ENCODE measurements at places on chromosomes 6 and 20.

- no peak for DNase-seq
Measured at GRCh38 chr6:42407379-42407778, 44.3 kb downstream of the TRERF1 start.

- no peak for DNase-seq
Measured at GRCh38 chr6:55088902-55089301, 85.4 kb upstream of the HCRTR2 start.

DNA sequence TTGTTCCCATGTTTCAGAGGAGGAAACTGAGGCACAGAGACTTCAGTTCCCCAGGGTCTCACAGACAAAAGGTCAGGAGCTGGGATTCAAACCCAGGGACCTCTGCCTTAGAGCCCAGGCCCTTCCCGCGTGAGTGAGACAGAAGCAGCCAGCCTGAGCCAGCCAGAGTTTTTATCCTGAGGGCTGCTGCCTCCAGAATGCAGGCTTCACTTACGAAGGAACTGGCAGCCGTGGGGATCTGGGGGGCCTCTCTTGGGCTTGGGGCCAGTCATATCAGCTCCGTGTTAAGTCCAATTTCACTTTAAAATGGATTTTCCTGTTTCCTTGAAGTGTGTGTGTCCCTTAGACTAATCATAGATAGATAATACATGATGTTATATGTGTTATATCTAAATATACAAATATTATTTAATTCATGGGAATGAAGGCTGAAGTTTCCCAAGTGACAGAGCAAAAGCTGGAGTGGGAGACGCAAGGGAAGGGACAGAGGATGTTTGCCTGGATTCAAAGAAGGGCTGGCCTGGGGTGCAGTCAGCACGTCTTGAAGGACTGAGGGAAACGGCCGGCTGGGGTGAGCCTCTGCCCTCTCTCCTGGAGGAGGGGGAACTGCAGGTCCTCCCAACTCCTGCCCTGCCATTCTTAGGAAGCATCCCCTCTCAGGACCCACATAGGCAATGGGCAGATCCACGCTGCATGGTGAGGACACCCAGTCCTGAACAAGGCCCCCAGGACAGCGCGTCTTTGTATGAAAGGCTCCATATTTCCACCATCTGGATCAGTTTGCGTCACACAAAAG is 320.1 kb downstream of the CDH4 start:
- no peak for DNase-seq

GRCh38 chr20:58463256-58463655 is 51.9 kb downstream of the APCDD1L start:
- no peak for DNase-seq

DNA sequence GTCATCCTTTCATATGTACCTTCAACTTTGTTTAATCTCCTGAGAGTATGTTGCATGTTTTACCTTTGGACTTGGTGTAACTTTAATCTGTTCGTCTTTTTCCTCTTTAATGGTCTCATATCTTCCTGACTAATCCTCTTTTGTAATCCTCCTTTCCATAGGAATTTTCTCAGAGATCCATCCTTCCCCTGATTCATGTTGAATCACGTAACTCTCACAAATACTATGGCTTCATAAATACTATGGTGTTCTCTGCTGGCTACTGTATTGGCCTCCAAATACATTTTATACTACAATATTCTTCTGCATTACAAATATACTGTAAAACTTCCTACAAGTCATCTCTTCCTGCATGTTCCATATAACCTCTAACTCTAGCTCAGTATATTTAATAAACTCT is 317.7 kb upstream of the ADGRB3 start:
- no peak for DNase-seq

DNA sequence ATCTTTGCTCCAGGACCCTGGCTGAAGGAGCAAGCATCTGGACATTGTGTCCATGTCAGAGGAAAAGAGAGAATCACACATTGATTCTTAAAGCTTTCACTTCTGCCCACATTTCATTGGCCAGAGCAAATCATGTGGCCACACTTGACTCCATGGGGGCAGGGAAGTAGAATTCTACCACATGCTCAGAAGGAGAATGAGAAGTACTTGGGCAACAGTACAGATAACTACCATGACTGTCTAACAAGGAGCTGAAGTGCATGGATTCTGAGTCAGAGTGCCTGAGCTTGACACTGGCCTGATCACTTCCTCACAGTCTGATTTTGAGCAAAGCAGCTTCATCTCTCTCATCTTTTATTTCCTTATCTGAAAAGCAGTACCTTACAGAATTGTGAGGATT is 38.6 kb downstream of the GHRH start:
- no peak for DNase-seq

DNA sequence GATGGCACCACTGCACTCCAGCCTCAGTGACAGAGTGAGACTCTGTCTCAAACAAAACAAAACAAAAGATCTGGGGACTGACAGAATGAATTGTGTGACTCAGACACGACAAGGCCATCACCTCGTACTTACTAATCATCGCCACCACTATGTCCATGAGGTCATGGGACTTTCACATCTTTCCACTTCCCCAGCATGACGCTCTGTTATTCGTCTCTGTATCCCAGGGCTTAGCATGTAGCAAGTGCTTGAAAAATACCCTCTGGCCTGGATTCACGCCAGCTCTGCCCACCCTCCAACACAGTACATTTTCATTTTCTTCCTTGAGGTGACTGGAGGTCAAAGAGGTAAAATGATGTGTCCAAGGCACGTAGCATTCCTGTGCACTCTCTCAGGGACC is 27.8 kb downstream of the FGD2 start:
- DNase-seq, result no peak

- no peak for DNase-seq
Measured at GRCh38 chr20:58719971-58720371, 27.4 kb downstream of the NPEPL1 start.

DNA sequence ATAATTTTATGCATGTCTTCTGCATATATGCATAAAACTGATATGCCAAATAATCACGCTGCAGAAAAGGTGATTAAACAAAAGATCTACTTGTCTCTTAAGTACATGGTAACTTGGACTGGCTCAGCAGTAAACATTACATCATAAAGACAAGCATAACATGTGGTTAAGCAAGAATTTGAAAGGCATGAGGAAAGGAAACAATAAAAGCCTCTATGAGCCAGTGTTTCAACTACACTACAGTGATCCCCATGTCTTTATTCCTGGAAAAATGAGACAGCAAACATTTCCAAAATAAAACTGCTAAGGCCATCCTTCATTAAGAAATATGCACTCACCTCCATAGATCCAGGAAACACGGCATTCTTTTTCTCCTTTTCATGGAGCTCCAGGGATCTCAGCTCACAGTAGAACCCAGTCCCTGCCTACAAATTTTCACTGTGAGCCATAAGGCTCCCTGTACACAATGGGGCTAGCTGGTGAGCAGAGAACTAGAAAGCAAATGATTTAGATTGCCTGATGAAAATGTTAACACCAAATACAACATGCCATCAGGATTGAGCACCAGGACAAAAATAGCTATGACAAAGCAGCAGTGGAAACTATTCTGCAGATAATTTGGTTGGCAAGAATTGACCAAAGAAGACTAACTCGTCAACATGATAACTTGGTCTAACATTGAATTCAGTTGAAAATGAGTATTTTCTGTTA is 156.1 kb downstream of the COL21A1 start:
- peak; percentile 77 for DNase-seq

DNA sequence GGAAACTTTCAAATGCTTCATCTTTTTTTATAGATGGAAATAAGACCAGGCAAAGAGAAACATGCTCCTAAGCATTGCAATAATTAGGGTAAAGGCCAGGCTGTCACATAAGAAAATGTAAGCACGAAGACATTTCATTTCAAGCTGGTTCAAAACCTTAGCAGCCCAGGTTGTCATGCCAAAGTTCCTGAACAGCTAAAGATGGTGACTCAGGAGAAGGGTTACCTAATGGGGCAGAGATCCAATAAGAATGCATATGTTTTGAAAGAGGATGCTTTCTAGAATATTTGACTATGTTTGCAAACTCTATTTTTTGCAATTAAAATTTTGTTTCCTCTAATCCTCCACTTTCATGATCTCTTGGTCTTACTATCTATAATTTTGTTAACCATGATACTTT is 65.6 kb upstream of the PHACTR2 start:
- DNase-seq, result no peak

GRCh38 chr6:30876039-30876730 is 8.1 kb upstream of the DDR1 start:
- no peak for DNase-seq

DNA sequence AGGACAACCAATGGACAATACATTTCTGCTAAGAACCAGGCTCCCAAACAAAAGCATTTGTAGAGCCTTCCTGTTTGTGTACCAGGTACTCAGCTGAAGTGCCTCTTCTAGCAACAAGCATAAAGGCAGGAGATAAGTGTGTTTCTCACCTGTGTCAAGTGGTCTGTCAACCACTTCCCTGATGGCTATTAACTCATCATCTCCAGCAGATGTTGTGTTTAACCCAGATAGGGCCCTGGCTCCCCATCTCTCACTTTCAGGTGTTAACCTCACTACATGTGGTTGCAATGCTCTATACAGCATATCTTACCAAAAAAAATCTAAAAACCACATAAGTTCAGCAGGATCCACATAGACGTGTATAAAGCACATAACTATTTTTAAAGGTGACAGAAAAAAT is 9.6 kb upstream of the IL17A start:
- no peak for DNase-seq

DNA sequence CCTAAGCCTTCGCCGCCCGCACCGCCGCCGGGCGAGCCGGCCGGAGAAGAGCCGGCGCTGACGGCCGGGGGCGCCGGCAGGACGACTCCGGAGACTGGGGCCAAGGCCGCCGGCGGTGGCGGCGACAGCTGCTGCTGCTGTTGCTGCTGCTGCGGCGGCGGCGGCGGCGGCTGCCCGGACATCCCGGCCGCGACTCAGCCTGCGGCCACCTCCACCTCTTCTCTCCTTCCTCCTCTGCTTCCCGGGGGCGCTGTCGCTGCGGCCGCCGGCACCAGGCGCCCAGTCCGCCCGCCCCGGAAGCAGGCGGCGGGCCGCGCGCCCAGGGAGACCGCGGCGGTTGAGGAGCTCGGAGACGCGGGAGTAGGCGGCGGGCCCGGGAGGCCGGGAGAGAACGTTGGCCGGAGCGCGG is 307 bp downstream of the RANBP9 start:
- DNase-seq, result no peak

GRCh38 chr6:159421586-159421985 is 252.4 kb downstream of the FNDC1 start:
- DNase-seq, result no peak

- no peak for DNase-seq
Measured at GRCh38 chr6:108051481-108051880, 23.1 kb downstream of the OSTM1 start.

- DNase-seq, result no peak
Measured at GRCh38 chr6:41700463-41701347, 34.7 kb downstream of the TFEB start.

- DNase-seq, result no peak
Measured at GRCh38 chr6:47599512-47599911, 98.9 kb upstream of the ADGRF4 start.

DNA sequence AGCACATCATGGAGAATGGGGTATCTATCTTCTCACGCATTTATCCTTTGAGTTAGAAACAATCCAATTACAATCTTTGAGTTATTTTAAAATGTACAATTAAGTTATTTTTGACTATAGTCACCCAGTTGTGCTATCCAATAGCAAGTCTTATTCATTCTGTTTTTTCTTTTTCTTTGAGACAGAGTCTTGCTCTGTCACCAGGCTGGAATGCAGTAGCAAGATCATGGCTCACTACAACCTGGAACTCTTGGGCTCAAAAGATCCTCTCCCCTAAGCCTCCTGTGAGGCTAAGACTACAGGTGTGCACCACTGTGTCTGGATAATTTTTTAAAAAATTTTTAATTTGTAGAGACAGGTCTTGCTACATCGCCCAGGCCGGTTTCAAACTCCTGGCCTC is 201.5 kb upstream of the ZNF217 start:
- no peak for DNase-seq

GRCh38 chr6:13280254-13280653 is 48.1 kb downstream of the TBC1D7 start:
- DNase-seq, result no peak

GRCh38 chr6:105954148-105954547 is 132.0 kb upstream of the PRDM1 start:
- no peak for DNase-seq

- no peak for DNase-seq
Measured at GRCh38 chr6:116047173-116047933, 13.3 kb downstream of the FRK start.
